Mammary microvascular endothelial cell (primary cell): ENCODE measurements at places on chromosomes 2 and 18. TPM values are rescaled to one million over a fixed set of nuclear protein-coding genes. Genes with fewer than 3 reads are reported as not detected.

FBXO41 gene
- 0.05 and 0.07 TPM in 2 replicates for total RNA-seq

SCN9A gene
- 0.30 and 1.00 TPM in 2 replicates for total RNA-seq

ATP8B1 gene
- 51.4 and 54.6 TPM in 2 replicates for total RNA-seq

PPP4R3B gene
- 34.0 and 38.2 TPM in 2 replicates for total RNA-seq

CNDP1 gene
- total RNA-seq = not detected in 2 replicates
